ENCODE measurements at places on chromosomes 12 and 14.

DNA sequence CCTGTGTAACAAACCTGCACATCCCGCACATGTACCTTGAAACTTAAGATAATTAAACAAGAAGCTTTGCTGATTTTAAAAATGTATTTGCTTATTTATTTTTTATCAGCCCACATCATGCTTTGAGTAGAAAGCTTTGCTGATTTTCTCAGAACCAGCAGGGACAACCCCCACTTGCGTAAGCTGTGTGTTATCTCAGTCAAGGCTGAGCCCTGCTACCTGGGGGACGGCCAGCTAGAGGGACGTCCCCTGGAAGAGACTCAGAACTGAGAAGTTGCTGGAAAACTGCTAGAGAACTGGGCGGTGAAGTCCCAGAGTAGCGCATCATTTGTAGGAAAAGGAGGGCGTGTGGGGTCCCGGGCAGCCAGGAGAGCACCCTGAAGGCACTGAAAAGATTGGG, 4.1 kb upstream of the PLEK2 start:
- no peak for DNase-seq

GRCh38 chr12:104570174-104570907, 113.6 kb downstream of the CHST11 start:
- no peak for DNase-seq

- no peak for DNase-seq
Measured at GRCh38 chr14:38790916-38791315, 312.1 kb downstream of the SEC23A start.

DNA sequence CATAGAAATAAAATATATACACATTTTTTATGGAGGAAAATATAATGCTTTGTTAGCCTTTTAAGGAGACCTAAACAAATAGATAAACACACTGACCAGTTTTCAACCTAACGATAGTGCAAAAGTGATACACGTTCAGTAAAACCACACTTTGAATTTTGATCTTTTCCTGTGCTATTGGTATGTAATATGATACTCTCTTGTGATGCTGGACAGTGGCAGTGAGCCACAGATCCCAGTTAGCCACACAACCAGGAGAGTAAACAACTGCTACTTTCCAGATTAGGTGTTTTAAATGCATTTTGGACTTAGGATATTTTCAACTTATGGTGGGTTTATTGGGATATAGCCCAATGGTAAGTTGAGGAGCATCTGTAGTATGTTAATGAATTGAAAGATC, 243.1 kb downstream of the ERC1 start:
- DNase-seq = no peak

DNA sequence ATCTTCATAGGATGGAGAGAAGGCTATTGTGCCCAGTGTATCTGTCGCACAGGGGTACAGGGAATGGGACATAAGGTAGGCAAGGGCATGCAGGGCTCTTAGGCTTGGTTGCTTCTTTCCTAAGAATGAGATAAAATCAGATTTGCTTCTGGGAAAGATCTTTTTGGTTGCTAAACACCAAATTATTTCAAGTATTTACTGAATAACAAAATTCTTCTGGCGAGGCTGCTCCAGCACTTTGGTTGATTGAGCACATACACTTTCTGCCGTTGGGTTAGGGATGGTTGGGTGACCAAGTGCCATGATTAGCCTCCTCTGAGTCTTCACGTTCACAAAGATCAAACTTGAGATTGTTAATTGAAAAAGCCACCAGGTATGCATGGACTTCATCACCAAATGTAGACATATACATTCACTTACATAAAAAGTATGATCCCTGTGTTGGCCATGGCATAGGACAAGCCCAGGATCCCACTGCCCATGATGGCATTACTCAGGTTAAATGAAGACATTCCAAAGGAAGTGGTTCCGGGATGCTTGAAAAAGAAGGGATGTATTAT, 38.2 kb downstream of the SLC38A4 start:
- no peak for DNase-seq

DNA sequence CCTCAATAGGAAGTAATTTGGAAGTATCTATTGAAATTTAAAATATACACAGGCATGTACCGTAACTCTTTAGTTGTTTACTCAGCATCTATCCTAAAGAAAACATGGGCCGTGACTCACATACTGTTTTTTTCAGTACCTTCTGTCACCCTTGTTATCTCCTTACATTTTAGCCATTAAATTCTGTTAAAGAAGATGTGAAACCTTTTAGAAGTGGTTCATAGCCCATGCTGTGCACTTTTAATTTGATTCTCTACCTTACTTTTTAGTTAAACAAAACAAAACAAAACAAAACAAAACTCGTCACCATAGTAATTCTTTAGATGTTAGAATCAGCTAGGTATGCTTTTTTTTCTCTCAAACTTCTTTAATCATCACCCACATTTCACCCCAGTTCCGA, 494.4 kb upstream of the RGS6 start:
- DNase-seq = no peak

DNA sequence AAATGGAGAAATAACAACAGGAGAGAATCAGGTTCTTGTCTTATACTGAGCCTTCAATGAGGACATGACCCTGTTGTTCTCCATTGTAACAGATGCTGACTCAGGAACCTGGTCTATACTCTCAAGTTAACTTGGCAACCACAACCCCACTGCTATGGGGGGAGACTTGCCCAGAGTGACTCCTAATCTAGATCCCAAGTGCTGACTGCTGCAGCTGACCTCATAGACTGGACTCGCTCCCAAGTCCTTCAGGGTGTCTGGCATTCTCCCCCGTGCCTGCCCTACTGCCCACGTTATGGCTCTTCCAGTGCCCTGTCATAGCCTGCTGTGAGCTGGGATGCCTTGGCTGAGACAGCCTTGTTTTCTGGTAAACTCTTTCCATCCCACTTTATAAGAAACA, 37.1 kb downstream of the NID2 start:
- DNase-seq = no peak

- no peak for DNase-seq
Measured at GRCh38 chr12:21618566-21618965, 13.9 kb upstream of the GYS2 start.

- no peak for DNase-seq
Measured at GRCh38 chr14:34029921-34030334, 79.1 kb upstream of the EGLN3 start.

GRCh38 chr14:97634751-97635150, 837.6 kb downstream of the VRK1 start:
- DNase-seq = peak; percentile 3

Data from inflammatory macrophage treated with lipopolysaccharide for 1 hour (primary cell).